ENCODE measurements at places on chromosomes 7 and 10.
A peak's percentile ranks its signal among the peaks of the same experiment; 100 is the strongest.

DNA sequence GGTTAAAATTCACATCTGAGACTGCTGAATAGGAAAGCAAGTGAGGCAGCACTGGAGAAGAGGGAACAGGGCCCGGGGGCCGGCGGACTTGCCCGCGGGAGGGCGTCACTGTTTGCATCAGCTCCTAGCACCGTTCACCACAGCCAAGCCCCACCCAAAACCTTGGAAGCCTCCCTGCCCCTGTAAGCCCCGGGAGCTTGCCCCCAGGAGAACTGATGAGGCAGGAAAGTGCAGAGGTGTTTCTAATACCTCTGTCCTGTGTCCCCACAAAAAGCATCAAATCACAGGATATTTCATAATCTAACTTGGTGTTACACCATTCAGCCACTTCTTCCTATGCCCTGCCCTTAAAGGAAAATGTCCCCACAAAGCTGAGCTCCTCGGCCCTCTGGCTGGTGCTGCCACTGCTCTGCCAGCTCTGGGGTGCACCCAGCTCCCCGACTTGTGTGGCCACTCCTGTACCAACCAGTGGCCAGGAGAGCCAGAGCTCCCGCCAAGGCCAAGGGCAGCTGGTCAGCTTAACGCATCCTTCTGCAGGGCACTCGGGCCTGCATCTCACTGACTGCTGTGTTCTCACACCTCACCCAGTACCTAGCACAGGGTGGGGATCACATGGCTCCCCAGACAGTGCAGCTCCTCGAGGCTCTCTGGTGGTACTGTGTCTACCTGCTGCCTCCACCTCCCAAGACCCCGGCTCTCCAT is 47.3 kb upstream of the CNPY1 start:
- no peaks in the 10 kb centered on the region for H3K36me3 ChIP-seq
- H3K4me3 ChIP-seq = no peak overlapping the region

DNA sequence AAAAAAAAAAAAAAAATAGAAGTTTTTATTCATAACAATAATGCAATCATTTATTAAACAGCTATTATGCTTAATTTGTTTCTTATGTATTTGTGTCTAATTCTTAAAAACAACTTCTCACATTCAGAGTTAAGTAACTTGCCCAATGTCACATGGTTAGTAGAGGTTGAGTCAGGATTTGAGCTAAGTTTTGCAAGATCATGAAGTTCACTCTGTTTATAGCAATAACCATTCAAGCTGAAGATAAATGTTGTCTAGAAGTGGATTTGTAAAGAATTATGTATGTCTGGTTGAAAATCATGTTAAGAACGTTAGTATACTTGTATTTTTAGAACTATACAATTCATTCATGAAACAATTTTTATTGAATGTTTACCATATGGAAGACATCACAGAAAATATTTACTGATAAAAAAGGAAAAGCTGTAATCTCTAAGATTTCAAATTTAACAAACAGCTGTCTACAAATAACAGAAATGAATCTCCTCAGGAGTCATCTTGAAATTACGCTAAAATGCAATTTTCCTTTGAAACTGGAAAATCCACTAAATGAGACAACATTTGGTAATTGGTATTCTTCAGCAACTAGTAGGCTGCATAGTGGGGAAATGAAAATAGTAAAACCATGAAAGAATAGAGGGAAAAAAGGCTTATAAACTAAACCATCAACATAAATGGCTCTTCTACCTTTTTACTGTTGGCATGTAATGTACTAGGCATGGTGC is 70.5 kb upstream of the AHR start:
- no peaks in the 10 kb centered on the region for H3K27me3 ChIP-seq
- no peak for DNase-seq
- H3K4me3 ChIP-seq = no peak overlapping the region
- no peaks in the 10 kb centered on the region for H3K4me1 ChIP-seq

GRCh38 chr10:56928714-56929113 is 567.7 kb upstream of the ZWINT start:
- no peaks in the 10 kb centered on the region for H3K4me1 ChIP-seq
- H3K36me3 ChIP-seq = peaks cover 13% of the 10 kb centered on the region
- H3K27me3 ChIP-seq = no peaks in the 10 kb centered on the region
- H3K4me3 ChIP-seq = no peak overlapping the region

DNA sequence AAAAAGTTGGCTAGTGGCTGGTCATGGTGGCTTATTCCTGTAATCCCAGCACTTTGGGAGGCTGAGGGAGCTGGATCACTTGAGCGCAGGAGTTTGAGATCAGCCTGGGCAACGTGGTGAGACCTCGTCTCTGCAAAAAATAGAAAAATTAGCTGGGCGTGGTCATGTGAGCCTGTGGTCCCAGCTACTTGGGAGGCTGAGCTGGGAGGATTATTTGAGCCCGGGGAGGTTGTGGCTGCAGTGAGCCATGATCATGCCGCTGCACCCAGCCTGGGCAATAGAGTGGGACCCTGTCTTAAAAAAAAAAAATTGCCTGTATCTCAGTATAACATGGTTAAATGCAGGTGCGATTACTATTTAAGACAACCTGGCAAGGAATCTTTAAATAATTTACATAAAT is 61.0 kb downstream of the ADD3 start:
- no peaks in the 10 kb centered on the region for H3K27me3 ChIP-seq
- peaks cover 27% of the 10 kb centered on the region for H3K4me1 ChIP-seq
- no peak for DNase-seq
- H3K36me3 ChIP-seq = peaks cover 16% of the 10 kb centered on the region
- H3K27ac ChIP-seq = no peak overlapping the region

DNA sequence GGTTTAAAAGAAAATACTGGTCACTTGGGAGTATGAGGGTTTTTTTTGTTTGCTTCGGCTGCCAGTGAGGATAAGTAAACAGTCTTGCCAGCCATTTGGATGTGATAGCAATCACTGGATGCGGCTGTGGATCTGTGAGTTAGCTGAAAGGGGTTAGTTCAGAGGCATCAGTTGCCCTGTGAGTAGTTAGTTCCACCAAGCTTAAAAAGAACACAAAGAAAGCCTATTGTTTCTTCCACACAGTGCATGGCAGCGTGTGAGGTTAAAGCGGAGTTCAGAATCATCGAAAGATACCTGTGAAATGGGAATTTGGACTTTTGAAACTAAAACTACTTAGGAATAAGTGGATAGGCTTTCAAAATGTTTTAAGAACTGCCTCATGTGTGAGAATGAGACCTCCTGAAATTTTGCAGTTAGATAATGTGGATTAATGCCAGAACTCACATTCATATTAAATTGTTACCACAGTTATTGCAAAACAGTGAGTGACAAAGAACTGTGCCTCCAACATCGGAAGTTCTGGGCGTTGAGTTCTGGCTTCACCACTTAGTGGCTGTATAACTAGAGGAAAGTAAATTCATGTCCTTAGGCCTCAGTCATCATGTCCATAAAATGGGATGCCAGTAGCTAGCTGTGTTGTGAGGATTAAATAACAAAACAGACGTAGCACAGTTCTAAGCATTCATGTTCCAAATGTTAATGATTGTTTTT is 31.3 kb downstream of the KIAA1217 start:
- DNase-seq = no peak
- peaks cover 46% of the 10 kb centered on the region for H3K4me1 ChIP-seq
- peak overlapping the region; percentile 94 for H3K27ac ChIP-seq
- peak overlapping the region; percentile 72 for H3K4me3 ChIP-seq
- H3K36me3 ChIP-seq = no peaks in the 10 kb centered on the region

- H3K36me3 ChIP-seq = no peaks in the 10 kb centered on the region
- no peak overlapping the region for H3K4me3 ChIP-seq
- no peak for DNase-seq
- no peak overlapping the region for H3K27ac ChIP-seq
- peaks cover 6% of the 10 kb centered on the region for H3K4me1 ChIP-seq
These were observed 151.1 kb upstream of the SHH start for GRCh38 chr7:155963356-155963755.

DNA sequence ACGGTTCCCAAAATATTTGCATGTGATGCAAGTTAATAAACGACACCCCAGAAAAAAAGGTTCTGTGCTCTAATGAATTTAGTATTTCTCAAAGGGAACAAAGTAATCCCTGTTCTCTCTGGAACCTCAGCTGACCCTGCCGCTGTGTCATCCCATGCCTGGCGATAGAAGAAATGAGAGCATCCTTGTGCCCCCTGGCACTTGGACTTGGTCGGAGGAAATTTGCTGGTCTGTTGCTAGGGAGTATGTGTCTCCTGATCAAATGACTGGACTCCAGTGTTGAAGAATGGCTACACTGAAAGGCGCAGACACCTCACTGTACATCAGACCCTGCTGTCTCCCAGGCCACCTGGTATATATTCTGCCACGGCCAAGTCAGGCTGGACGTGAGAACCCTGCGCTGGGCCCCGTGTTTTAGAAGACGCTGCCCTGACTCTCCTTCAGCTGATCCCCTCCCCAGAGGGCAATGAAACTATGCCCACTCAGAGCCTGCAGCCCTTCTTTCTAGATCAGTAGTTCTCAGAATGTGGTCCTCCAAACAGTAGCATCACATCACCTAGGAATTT is 67.2 kb downstream of the THNSL1 start:
- DNase-seq = no peak
- no peak overlapping the region for H3K4me3 ChIP-seq
- no peaks in the 10 kb centered on the region for H3K27me3 ChIP-seq
- H3K27ac ChIP-seq = no peak overlapping the region
- H3K4me1 ChIP-seq = peaks cover 34% of the 10 kb centered on the region

GRCh38 chr10:127012071-127012768 is 107.0 kb downstream of the DOCK1 start:
- H3K36me3 ChIP-seq = peaks cover 41% of the 10 kb centered on the region
- no peak overlapping the region for H3K4me3 ChIP-seq
- DNase-seq = no peak
- H3K4me1 ChIP-seq = peaks cover 29% of the 10 kb centered on the region
- H3K27me3 ChIP-seq = no peaks in the 10 kb centered on the region

DNA sequence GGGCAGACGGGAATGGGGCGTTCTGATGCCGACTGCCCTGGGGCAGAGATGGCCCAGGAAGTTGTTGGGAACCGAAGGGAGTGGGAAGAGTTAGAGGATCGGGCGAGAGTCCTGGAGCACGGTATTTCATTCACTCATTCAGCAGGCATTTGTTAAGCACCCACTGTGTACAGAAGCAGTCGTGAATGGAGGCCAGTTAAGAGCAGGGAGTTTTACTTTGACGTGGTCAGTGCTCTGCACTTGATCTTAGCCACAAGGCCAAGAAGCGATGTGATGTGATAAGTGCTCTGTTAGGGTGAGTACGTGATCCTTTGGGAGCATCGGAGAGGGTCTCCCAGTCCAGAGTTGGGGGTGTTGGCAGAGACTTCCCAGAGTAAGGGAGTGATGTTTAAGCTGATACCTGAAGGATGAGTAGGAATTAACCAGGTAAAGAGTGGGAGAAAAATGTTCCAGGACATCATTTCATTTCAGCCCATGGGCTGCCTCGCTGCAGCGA is 890 bp downstream of the ZFYVE27 start:
- peaks cover 43% of the 10 kb centered on the region for H3K4me1 ChIP-seq
- H3K4me3 ChIP-seq = peak overlapping the region; percentile 91
- H3K27ac ChIP-seq = peak overlapping the region; percentile 49
- H3K36me3 ChIP-seq = peaks cover 41% of the 10 kb centered on the region

- no peak for DNase-seq
- H3K36me3 ChIP-seq = no peaks in the 10 kb centered on the region
- H3K4me1 ChIP-seq = no peaks in the 10 kb centered on the region
These were observed 142.9 kb upstream of the PODXL start for GRCh38 chr7:131699323-131699722.

- no peak for DNase-seq
- no peak overlapping the region for H3K4me3 ChIP-seq
- H3K36me3 ChIP-seq = peaks cover 39% of the 10 kb centered on the region
- H3K4me1 ChIP-seq = no peaks in the 10 kb centered on the region
- H3K27ac ChIP-seq = no peak overlapping the region
These were observed 32.4 kb downstream of the SEMA3D start for GRCh38 chr7:85154282-85154937.

DNA sequence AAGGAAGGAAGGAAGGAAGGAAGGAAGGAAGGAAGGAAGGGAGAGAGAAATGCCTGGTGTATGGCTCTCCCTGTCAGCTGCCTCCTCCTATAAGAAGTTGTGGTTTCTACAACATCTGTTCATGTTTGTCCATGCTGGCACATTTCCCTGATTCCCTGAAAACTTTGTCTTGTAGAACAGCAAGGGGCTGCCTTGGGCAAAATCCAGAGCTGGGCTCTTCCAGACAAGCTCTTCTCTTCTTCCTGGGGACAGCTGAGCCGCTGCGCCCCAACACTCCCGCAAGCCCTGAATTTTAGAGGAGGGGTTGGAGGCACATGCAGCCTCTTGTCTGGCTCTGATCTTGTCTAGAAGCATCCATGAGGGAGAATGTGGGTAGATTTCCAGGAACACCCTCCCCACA is 282.0 kb upstream of the ADARB2 start:
- H3K27me3 ChIP-seq = peaks cover 14% of the 10 kb centered on the region
- no peak overlapping the region for H3K4me3 ChIP-seq
- H3K4me1 ChIP-seq = no peaks in the 10 kb centered on the region
- no peaks in the 10 kb centered on the region for H3K36me3 ChIP-seq
- H3K27ac ChIP-seq = no peak overlapping the region

DNA sequence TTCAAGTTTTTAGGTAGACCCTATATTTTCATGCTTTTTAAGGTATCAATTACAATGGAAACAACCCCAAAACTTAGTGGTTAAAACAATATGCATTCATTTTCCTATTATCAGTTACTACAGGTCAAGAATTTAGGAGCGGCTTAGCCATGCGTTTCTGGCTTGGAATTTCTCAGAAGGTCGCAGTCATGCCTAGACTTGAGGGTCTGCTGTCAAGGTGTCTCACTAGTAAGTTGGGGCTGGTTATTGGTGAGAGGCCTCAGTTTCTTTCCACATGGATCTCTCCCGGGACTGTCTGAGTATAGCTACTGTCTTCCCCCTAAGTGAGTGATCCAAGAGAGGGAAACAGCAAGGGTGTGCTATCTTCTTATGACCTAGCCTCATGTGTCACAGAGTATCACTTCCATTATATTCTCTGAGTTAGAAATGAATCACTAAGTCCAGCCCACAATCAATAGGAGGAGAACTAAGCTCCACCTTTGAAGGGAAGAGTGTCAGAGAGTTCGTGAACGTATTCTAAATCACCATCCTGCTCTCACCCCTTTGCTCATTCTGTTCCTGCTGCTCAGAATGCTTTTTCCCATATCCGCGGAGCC is 80.5 kb downstream of the RTKN2 start:
- peaks cover 42% of the 10 kb centered on the region for H3K36me3 ChIP-seq
- no peaks in the 10 kb centered on the region for H3K27me3 ChIP-seq
- H3K4me3 ChIP-seq = no peak overlapping the region
- H3K4me1 ChIP-seq = peaks cover 9% of the 10 kb centered on the region
- DNase-seq = no peak

DNA sequence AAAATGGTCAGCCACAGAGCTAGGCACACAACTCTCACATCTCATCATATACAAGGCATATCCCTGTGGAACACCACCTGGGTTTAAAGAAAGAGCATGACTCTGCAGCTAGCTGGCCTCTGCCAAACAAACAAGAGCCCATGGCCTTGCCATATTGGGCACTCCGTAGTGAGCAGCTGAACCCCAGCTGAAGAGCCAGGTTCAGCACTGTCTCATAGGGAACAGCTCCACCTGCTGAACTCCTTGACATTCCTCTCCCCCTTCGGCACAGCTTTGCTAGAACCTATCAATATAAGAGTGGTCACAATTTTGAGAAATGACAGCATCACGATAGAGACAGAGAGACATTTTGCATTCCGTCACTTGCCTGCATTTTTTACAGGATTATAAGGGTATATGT is 20.0 kb downstream of the SORCS1 start:
- H3K36me3 ChIP-seq = no peaks in the 10 kb centered on the region
- peaks cover 2% of the 10 kb centered on the region for H3K27me3 ChIP-seq
- DNase-seq = peak; percentile 49

GRCh38 chr7:140691376-140692045 is 5.0 kb upstream of the NDUFB2 start:
- no peak for DNase-seq
- peaks cover 7% of the 10 kb centered on the region for H3K27me3 ChIP-seq
- H3K27ac ChIP-seq = peak overlapping the region; percentile 75
- H3K36me3 ChIP-seq = peaks cover 10% of the 10 kb centered on the region
- no peak overlapping the region for H3K4me3 ChIP-seq
- peaks cover 17% of the 10 kb centered on the region for H3K4me1 ChIP-seq

GRCh38 chr10:71554671-71555070 is 158.0 kb downstream of the CDH23 start:
- no peak overlapping the region for H3K27ac ChIP-seq
- H3K27me3 ChIP-seq = peaks cover 65% of the 10 kb centered on the region
- DNase-seq = no peak

Measured in nephron progenitor cell (in vitro differentiated cells).